ENCODE measurements at places on chromosomes 3 and 15.

- H3K4me1 ChIP-seq: no peaks in the 10 kb centered on the region
- no peaks in the 10 kb centered on the region for H3K36me3 ChIP-seq
- no peak for DNase-seq
Measured at GRCh38 chr3:157204431-157204830, 44.5 kb upstream of the CCNL1 start.

DNA sequence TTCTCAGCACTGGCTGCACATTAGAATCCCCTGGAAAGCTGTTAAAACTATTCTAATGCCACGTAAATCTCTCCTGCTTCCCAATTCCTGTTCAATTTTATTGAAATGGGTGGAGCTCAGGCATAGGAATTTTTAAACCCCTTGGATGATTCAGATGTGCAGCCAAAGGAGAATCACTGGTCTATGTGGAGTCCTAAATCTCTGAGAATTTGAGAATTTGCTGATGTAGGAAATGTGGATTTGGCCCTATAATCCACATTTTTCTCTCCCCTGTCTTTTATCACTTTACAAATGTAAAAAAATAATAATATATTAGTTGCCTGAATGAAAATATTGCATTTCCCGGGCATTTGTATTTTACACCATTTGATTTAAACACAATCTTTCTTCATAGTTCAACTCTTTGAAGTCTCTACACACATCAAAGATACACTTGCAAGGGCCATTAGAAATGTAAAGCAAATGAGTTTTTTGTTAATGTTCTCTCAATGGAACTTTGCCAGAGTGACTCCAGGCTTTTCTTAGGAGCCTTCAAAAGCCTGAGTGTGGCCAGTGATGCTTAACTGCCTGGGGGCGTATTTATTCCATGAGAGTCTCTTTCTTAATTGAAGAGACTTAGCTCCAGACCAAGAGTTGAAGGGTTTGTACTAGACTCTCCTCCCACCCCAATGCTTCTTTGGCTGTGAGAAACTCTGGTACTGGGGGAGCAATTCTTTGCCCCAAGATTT lies 48.8 kb upstream of the PTX3 start:
- no peak overlapping the region for H3K27ac ChIP-seq
- DNase-seq: no peak
- H3K4me1 ChIP-seq: peaks cover 10% of the 10 kb centered on the region
- H3K27me3 ChIP-seq: no peaks in the 10 kb centered on the region
- H3K36me3 ChIP-seq: no peaks in the 10 kb centered on the region

GRCh38 chr3:184710870-184711492 lies 883 bp downstream of the MAGEF1 start:
- DNase-seq: no peak
- peaks cover 2% of the 10 kb centered on the region for H3K36me3 ChIP-seq
- peak overlapping the region; percentile 59 for H3K27ac ChIP-seq
- H3K4me3 ChIP-seq: peak overlapping the region; percentile 83

DNA sequence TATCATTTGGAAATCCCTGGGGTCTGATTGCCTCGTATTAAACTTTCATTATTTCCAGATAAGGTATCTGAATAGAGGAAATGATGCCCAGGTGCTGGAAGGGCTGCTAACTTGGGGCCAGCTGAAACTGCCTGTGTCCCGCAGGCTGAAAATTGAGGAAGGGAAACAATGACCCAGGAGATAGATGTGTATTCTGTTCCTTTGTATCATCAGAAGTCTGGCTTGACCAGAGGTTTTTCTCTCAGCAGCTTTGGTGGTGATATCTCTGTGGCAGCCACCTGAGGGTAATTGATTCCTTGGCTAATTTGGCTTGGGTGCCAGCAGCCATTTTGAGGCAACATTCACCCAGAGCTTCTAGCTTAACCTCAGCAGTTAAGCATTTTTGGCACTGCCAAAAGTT lies 90.0 kb upstream of the STT3B start:
- no peak overlapping the region for H3K27ac ChIP-seq
- no peaks in the 10 kb centered on the region for H3K27me3 ChIP-seq
- H3K36me3 ChIP-seq: no peaks in the 10 kb centered on the region
- H3K4me3 ChIP-seq: no peak overlapping the region
- H3K4me1 ChIP-seq: no peaks in the 10 kb centered on the region

DNA sequence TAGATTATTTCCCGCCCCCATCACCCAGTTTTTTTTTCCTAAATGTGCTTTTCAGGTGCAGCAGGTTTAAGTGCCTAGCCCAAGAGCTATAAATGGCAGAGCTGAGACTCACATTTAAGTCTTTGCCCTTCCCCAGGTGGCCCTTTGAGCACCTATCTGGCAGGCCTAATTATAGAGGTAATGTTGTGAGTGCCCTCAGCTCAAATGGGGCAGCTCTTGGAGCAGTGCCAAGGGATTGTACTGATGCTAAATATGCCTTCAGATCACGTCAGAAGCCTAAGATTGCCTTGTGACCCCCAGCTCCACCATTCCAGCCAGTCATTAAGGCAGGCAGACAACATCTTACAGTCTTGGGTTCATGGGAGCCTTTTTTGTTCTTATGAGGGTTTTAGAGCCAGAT lies 159.5 kb downstream of the RPLP1 start:
- H3K27ac ChIP-seq: no peak overlapping the region
- H3K4me3 ChIP-seq: no peak overlapping the region
- H3K27me3 ChIP-seq: peaks cover 25% of the 10 kb centered on the region
- no peaks in the 10 kb centered on the region for H3K4me1 ChIP-seq
- no peak for DNase-seq
- no peaks in the 10 kb centered on the region for H3K36me3 ChIP-seq

- no peak for DNase-seq
- H3K27me3 ChIP-seq: peaks cover 18% of the 10 kb centered on the region
- no peak overlapping the region for H3K4me3 ChIP-seq
- no peaks in the 10 kb centered on the region for H3K36me3 ChIP-seq
Measured at GRCh38 chr15:88797663-88798339, 5.4 kb upstream of the ACAN start.

DNA sequence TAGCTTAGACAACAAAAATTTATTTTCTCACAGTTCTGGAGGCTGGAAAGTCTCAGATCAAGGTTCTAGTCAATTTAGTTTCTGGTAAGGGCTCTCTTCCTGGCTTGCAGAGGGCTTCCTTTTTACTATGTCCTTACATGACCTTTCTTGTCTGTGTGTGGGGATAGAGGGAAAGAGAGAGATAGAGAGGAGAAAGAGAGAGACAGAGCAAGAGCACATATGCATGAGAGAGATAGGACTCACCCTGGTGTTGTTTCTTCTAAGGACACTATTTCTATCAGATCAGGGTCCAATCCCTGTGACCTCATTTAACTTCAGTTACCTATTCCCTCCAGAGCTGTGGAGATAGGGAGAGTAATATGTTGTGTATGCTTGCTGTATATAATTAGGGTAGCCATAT lies 44.9 kb upstream of the TEX9 start:
- no peak overlapping the region for H3K4me3 ChIP-seq
- peaks cover 16% of the 10 kb centered on the region for H3K4me1 ChIP-seq
- DNase-seq: no peak

- H3K36me3 ChIP-seq: no peaks in the 10 kb centered on the region
- no peak for DNase-seq
- H3K27ac ChIP-seq: no peak overlapping the region
- H3K4me1 ChIP-seq: no peaks in the 10 kb centered on the region
- no peaks in the 10 kb centered on the region for H3K27me3 ChIP-seq
Measured at GRCh38 chr3:46440531-46441294, 24.0 kb downstream of the LTF start.

DNA sequence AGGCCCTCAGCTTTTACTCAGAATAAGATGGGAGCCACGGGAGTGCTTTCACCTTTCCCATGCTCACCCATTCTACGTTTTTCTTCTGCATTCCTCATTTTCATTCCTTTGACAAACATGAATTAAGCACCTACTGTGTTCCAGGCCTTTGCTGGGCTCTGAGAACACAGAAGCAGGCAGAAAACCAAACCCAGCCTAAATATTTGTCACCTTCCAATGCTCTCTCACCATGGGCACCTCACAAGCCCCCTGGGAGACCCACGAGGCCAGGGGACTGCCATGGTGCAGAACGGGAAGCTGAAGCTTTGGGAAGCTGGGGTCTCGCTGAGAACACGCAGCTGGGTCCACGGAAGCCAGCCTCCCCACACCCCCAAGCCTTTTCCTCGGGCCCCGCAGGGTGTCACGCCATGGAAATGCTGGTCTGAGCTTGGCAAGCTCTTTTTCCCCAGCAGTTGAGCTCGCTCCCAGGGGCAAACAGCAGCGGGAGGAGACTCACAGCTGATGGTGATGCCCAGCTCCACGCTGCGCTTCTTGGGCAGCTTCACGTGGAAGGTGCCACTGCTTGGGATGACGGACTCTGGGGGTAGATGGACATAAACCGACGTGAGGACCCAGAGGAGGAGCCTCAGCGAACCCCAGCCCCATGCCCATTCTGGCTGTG lies 27.7 kb downstream of the GRIP2 start:
- no peak overlapping the region for H3K27ac ChIP-seq
- no peaks in the 10 kb centered on the region for H3K27me3 ChIP-seq
- H3K4me1 ChIP-seq: no peaks in the 10 kb centered on the region
- H3K4me3 ChIP-seq: no peak overlapping the region
- DNase-seq: no peak
- no peaks in the 10 kb centered on the region for H3K36me3 ChIP-seq

DNA sequence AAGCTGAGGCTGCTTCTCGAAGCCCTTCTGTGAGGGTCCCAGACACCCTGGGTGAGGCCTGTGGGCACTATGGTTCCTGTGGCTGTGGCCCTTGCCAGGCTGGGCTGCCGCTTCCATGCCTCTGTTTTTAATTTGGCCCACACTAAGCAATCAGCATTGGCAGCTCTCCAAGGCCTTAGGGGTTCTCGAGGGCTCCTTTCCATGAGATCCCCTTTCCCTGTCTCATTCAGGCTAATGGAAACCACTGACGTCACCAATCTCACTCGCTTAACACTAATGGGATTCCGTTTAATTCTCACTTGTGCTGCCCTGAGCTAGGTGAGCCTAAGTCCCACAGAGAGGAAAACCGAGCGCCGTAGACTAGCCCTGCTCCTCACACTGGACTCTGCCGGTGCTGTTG lies 60.2 kb upstream of the RAB6B start:
- H3K4me1 ChIP-seq: no peaks in the 10 kb centered on the region
- H3K27ac ChIP-seq: no peak overlapping the region
- DNase-seq: no peak

DNA sequence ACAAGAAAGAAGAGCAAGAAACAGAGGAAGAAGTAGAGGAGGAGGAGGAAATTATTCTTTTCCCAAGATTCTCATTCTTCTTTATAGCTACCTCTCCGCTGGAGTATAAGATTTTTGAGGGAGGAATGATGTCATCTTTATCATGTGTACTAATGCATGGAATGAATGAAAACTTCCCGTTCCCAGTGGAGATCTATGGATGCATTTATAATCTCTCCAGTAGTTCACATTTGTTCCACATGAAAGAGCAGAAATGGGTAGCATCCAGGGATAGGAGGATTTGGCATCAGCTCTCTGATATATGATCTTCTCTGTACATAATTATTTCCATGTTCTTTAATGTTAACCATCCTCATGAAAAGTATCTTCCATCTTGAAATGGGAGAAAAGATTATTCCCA lies 244.4 kb downstream of the ADAMTSL3 start:
- H3K4me1 ChIP-seq: no peaks in the 10 kb centered on the region
- no peak for DNase-seq
- no peak overlapping the region for H3K27ac ChIP-seq
- peaks cover 3% of the 10 kb centered on the region for H3K27me3 ChIP-seq
- no peak overlapping the region for H3K4me3 ChIP-seq
- H3K36me3 ChIP-seq: no peaks in the 10 kb centered on the region

DNA sequence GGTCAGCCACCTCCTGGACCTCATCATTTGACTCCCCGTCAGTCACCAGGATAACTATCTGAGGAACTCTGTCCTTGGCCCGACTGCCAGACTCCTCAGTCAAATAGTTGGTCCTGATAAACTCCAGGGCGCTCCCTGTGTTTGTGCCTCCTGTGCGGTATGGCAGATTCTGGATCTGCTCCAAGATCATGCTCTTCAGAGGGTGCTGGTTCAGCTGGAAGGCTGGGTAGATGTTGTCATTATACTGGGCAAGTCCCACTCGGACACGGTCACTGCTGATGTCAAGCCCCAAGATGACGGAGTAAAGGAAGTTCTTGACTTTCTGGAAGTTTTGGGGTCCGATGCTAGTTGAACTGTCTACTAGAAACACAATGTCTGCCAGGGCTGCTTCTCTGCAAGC lies 31.1 kb upstream of the CAPN7 start:
- H3K27ac ChIP-seq: no peak overlapping the region
- no peaks in the 10 kb centered on the region for H3K36me3 ChIP-seq
- DNase-seq: no peak

GRCh38 chr3:162525066-162525742 lies 1028.6 kb downstream of the OTOL1 start:
- no peak overlapping the region for H3K4me3 ChIP-seq
- H3K27me3 ChIP-seq: no peaks in the 10 kb centered on the region

- no peaks in the 10 kb centered on the region for H3K27me3 ChIP-seq
- no peak overlapping the region for H3K4me3 ChIP-seq
- H3K27ac ChIP-seq: no peak overlapping the region
- DNase-seq: no peak
- H3K36me3 ChIP-seq: no peaks in the 10 kb centered on the region
- H3K4me1 ChIP-seq: no peaks in the 10 kb centered on the region
Measured at GRCh38 chr3:27254896-27255295, 114.3 kb downstream of the NEK10 start.

GRCh38 chr3:188471723-188472122 lies 317.8 kb downstream of the LPP start:
- H3K27ac ChIP-seq: no peak overlapping the region
- H3K4me3 ChIP-seq: no peak overlapping the region
- no peaks in the 10 kb centered on the region for H3K36me3 ChIP-seq
- no peaks in the 10 kb centered on the region for H3K27me3 ChIP-seq

DNA sequence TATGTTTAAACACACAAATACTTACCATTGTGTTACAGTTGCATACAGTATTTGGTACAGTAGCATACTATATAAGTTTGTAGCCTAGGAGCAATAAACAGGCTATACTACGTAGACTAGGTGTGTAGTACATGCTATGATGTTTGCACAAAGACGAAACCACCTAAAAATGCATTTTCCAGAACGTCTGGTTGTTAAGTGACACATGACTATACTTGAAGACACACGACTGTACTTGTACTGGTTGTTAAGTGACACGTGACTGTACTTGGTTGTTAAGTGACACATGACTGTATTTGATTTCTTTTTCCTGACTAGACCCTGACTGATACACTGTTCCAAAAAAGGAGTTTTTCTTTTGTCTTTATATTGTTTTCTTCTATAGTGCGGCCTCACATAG lies 34.1 kb downstream of the RAB8B start:
- peaks cover 15% of the 10 kb centered on the region for H3K4me1 ChIP-seq
- H3K36me3 ChIP-seq: no peaks in the 10 kb centered on the region
- no peak overlapping the region for H3K27ac ChIP-seq
- H3K27me3 ChIP-seq: no peaks in the 10 kb centered on the region
- no peak for DNase-seq

DNA sequence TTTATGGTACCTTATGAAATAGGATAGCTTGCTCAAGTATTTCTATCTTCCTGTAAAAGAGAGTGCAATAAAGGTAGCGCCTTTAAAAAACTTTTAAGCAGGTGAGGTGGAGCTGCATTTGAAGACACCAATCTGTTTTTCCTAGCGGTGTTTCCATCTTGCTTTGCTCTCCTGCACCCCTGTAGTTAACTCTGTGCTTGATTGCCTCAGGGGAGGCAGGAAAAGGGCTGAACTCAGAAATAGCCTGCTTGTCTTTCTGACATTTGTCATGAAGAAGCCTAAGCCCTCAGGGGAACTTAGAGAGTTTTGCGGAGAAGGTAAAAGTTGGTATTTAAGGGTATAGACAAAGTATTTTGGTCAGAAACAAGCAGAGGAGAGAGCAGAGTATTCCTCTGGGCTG lies 63.0 kb upstream of the TPRG1 start:
- no peaks in the 10 kb centered on the region for H3K4me1 ChIP-seq
- DNase-seq: no peak
- peaks cover 8% of the 10 kb centered on the region for H3K27me3 ChIP-seq
